ENCODE measurements at places on chromosomes 2 and 18. TPM values are rescaled to one million over a fixed set of nuclear protein-coding genes. Genes with fewer than 3 reads are reported as not detected.

DNA sequence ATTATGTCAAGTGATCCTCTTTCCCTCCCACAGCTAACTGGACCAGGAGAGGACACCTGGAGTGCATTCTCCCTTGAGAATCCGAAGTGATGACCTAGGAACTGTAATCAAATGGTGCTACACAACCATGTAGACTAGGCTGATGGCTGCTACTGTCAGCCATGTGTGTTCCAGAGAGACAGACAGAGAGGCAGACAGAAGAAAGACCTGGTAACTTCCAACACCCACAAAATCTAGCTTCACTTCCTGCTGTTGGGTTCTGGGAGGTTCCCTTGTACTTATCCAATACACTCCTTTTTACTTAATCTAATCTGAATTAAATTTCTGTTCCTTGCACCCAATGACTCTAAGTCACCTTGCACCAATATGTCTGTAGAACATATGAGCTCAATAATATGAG, 72.3 kb downstream of the AAK1 start:
- no peaks in the 10 kb centered on the region for H3K27me3 ChIP-seq
- no peaks in the 10 kb centered on the region for H3K36me3 ChIP-seq
- no peak for DNase-seq
- H3K4me1 ChIP-seq = no peaks in the 10 kb centered on the region
- no peak overlapping the region for H3K27ac ChIP-seq

DNA sequence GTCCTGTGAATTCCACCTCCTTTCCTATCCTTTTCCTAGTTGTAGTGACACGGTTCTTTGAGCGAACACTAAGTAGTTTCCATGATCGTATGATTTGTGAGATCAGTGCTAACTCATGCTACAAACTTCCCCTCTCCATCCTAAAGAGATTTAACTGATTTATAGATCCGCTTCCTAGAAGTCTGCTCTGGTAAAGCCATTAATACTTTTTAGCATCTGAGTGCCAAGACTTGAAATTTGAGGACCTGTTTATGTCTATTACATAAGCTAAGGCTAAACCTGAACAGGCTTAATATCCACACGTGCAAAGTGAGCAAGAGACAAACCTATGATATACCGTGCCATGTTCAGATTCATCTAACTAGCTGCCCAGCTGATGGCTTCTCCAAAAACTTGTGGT, 14.9 kb downstream of the PROKR1 start:
- no peak for DNase-seq
- H3K36me3 ChIP-seq = peaks cover 11% of the 10 kb centered on the region
- no peak overlapping the region for H3K27ac ChIP-seq
- H3K4me3 ChIP-seq = no peak overlapping the region

- H3K27ac ChIP-seq = no peak overlapping the region
- no peaks in the 10 kb centered on the region for H3K4me1 ChIP-seq
- no peaks in the 10 kb centered on the region for H3K27me3 ChIP-seq
These were observed 28.6 kb upstream of the NCKAP5 start for GRCh38 chr2:133596701-133597393.

The DYSF gene
- total RNA-seq = 4.8 TPM
